ENCODE measurements at places on chromosomes 6 and 20.

DNA sequence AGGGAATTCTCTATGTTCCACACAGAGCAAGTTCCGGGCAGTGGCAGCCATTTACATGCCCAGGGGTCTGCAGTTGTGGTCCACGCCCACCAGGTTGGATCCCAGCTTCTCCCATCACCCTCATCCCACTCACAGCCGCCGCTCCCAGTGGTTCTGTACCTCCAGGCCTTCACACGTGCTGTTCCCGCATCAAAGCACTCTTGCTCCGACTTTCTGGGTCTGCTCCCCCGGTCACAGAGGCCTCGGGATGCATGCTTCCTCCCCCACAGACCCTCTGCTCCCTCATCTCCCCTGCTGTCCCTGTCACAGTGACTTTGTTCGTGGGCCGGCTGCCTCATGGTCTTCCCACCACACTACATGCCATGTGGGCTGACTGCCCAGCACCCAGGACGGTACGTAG is 332.5 kb downstream of the TAF4 start:
- DNase-seq = no peak

DNA sequence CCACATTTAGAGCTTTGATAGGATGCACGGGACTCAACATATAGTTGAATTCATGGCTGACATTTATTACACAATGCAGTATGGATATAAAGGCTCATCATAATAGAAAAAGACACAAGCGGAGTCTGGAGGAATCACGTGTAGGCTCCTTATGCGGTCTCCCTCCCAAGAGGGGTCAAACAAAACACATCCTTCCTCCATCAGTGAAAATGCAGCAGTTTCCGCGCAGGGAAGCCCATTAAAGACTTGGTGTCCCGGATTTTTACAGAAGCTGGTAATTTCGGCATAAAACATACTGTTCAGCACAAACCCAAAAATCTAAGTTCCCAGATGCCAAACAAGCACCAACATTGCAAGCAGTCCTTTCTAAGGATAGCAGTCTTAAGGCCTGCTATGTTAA is 1.1 kb downstream of the USP45 start:
- DNase-seq = no peak

GRCh38 chr6:142913511-142914047 is 31.4 kb downstream of the HIVEP2 start:
- DNase-seq = peak; percentile 41

DNA sequence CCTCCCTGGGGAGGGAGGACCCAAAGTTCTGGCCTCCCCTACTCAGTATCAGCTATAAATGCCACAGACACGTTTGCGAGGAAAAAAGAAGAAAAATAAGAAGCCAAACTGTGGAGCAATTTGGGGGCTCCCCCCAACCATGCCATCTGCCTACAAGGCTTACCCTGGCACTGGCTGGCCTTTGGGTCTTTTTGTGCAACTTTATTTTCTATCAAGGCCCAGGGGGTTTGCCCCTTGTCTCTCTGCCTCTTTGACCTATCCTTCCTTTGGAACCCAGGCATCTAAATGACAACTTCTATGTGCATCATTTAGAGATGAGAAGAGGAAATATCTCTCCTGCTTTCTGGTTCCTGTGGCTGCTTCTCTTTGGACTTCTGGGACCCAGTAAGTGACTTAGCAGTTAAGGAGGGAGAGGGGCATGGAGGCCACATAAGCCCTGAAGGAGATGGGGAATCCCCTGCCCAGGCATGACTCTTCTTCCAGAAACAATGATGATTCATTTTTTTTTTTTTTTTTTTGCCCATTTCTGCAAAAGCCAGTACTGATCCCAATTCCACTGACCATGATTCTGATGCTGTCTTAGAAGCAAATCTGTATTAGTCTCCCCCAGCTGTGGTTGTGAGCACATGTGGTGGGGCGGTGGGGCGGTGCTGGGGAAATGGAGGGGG is at the start of gene MUC22:
MUC22 (plus strand) TSS at position 82 of the 668 bp plus-strand sequence; CDS start at position 315, 233 bp downstream.
- no peak for DNase-seq

DNA sequence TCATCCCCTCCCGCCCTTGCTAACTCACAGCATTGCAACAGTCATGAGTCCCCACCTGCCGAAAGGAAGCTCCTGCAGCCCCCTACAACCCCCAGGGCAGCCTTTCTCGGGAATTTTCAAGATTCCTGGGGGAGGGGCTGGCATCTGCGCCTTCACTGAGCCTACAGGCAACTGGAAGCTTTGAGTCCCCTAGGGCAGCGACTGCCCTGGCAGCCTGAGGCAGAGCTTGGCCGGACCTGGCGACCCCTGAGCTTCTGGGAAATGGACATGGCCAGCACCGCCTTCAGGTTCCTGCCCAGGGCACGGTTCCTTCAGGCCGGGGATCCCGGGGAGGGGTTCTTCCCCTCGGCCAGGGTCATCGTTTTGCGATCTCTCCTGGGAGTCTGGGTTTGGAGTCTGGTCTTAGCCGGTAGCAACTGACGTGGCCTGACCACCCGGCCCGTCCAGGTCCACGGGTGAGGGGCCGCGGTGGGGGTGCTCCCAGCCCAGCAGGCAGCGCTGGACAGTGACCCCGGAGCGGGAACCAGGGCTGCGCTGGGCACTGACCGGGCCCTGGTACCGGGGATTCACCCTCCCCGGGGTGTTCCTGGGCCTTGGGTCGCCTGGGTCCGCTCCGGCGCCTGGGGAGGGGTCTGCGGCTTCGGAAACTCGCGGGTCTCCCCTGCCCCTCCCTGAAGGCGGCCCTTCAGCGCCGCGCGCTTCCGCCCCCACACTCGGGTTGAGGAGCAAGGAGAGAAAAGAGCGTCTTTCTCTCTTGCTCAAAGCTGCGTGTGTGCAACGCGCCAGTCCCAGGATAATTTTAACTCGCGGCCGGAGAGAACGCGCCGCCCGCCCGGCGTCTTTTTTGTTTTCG is 593 bp upstream of the COL9A3 start:
- DNase-seq = no peak

DNA sequence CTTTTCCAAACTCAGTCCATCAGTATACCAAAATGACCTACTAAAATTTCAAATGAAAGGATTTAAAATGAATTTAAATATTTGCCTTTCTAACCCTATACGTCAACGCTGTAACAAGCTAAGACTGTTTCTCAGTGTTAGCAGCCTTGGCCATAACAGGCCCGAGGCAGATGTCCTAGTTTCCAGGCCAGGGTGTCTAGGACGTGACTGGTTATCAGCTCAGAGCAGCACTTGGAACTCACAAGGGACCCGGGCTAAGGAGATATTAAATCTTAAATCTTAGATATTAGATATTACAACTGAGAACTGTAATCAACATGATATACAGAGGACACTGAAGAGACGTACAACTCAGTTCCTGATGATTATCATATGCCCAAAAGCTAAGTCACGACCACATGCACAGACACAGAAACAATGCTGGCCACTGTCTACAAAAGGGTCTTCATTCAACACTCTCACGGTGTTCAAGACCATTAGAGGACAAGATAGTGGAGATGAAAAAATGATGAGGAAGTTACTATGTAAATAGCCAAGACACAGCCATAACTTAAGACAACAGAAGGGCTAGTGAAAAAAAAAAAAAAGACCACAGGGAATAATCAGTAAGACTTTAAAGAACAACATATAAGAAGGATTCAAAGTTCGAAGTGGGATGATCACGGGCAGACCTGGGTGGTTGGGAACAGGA is at the start of gene CLDN20:
CLDN20 (plus strand) TSS at position 641 of the 691 bp plus-strand sequence. CDS start 11,707 bp downstream, outside the sequence.
- no peak for DNase-seq

DNA sequence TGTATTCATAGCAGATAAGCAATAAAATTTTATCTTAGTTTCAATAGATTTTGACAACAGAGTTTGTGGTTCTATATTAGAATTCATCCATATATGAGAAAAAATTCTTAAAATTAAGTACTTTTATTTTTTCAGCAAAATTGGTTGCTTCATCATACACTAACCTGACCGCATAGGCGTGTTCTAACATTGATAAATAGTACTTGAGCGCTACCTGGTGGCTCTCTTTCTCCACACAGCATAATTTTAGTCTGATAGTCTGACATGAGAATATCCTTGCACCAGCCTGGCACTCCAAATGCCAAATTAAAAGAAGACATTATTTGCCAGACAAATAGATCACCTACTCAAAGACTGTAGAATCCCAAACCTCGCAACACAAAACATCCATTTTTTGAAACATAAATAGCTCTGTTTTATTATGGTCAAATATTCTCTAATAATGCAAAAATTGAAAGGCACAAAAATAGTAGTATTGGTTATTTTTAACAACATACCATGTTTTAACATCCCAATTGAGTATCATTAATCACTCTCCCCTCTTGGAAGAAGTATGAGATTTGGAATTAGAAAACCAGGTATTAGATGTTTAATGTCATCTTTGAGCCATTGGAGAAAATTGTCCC is 33.0 kb upstream of the FILIP1 start:
- peak; percentile 13 for DNase-seq

DNA sequence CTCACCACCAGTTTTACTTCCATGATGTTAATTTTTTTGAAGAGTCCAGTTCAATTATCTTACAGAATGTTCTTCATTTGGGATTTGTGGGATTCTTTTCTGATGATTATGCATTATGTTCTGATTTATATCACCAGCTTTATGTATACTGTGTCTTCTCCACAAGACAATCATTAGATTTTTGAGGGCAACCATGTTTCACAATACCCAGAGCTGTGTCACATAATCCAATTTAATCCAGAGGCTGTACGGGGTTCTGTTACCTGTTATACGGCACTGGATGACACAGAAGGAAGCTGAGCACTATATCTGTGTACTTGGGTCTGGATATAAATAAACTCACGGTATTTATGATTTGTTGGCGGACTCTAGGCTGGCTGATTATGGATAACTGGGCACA is 41.6 kb upstream of the RPN2 start:
- no peak for DNase-seq

GRCh38 chr6:23841116-23841515 is 284.9 kb upstream of the NRSN1 start:
- no peak for DNase-seq

- DNase-seq = no peak
Measured at GRCh38 chr6:154754152-154754551, 20.9 kb downstream of the SCAF8 start.

DNA sequence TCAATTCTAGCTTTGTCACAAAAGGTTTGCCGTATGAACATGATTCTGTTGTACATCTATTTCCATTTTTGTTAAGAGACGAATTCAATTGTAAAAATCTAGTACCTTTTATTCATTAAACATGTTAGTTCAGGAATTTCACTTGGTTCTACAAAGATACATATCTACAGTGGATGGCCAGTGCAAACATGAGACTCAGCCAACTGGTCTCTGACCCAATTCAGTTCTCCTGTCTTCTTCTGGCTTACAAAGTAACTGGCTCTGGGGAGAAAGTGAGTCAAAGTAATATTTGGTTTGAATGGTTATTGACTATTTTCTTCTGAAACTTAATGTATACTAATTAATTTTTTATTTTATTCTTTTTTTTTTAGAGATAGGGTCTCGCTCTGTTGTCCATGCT is 70.0 kb downstream of the ESR1 start:
- DNase-seq = no peak

- no peak for DNase-seq
Measured at GRCh38 chr6:144697369-144697760, 412.2 kb downstream of the UTRN start.

DNA sequence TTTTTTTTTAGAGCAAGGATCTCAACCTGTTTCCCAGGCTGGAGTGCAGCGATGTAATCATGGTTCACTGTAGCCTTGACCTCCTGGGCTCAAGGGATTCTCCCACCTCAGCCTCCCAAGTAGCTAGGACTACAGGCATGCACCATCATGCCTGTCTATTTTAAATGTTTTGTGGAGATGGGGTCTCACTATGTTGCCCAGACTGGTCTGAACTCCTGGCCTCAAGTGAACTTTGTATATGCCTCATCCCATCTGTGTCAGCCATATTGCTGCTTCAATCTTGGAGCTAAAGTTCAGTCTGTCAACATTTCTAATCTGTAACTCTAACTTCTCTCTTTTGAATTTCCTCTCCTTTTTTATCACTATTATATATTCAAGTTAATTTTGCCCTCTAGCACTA is 54.3 kb downstream of the CD164 start:
- no peak for DNase-seq

DNA sequence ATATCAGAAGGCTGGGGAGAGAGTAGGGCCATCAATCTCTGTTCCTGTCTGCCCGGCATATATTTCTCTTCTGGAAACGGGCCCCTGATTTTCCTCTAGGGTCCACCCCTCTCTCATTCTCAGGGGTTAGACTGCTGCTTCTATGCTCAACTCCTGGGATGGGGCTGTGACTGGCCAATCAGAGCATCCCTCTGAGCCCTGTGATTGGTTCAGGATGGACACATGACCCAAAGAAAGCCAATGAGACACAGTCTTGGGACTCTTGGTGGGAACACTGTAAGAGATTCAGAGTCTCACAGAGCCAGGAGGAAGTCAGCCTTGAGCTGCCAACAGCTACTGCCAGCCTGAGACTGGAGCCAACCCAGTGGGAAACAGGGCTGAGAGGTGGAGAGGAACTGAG is 31.0 kb upstream of the KCNB1 start:
- no peak for DNase-seq

DNA sequence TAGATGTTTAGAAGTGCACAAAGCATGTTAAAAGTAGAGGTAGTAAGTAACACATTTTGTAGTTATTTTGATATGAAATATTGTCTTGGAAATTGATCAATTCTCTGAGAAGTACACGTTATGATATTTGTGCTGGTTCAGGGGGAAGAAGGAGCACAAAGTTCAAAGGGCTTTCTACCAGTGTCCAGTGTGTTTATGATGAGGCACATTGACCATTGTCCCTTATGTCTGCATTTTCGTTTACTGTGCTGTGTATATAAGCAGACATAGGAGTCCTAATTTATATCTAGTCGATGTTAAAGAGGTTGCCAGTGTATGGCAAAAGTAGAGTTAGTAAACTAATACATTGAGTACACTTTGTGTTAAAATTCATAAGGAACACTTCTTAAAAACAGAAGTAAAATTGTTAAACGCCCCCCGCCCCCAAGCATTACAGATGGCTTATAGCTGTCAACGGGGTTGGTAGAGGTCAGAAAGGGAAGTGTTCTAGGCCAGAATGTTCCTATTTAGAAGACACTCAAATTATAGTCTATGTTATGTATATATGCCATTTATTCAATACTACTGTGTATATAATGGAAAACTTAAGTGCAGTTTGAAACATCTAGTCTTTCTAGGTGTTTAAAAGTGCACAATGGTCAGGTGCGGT is 13.3 kb upstream of the HMGN4 start:
- no peak for DNase-seq

DNA sequence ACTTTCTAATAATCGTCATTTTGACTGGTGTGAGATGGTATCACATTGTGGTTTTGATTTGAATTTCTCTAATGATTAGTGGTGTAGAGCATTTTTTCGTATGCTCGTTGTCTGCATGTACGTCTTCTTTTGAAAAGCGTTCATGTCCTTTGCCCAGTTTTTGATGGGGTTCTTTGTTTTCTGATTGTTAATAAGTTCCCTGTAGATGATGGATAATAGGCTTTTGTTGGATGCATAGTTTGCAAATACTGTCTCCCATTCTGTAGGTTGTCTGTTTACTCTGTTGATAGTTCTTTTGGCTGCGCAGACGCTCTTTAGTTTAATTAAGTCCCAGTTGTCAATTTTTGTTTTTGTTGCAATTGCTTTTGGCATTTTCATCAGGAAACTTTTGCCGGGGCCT is 32.3 kb upstream of the XRN2 start:
- no peak for DNase-seq

DNA sequence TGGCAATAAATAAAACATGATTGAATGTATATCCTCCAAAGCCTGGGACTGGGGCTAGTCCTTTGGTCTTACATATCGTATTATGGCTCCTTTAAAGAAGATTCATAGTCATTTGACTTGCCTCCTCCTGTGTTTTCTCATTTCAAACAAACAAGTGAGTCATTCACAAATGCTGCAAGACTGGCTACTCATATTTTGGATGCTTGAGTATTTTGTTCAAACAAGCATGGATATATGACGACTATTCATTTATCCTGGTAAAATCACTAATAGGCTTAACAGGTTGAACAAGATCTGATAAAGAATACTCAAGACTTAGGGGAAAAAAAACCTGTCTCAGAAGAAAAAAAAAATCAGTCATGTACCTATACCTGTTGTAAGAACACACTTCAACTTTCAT is 111.1 kb upstream of the CCDC28A start:
- no peak for DNase-seq

All from stimulated activated CD4-positive, alpha-beta T cell treated with anti-CD3 and anti-CD28 coated beads, Interleukin-1b, Interleukin-23, amount 100 ng/mL, for 1 hour (primary cell).